Activated naive CD4-positive, alpha-beta T cell treated with anti-CD3 and anti-CD28 coated beads, Interleukin-2, amount 50 U/mL, for 72 hours (primary cell): ENCODE measurements at places on chromosomes 13 and 19. TPM values are rescaled to one million over a fixed set of nuclear protein-coding genes. Genes with fewer than 3 reads are reported as not detected.

The LMTK3 gene
- total RNA-seq, result 2.9 TPM

The CYP4F8 gene
- not detected for total RNA-seq

The CCNA1 gene
- total RNA-seq, result 0.70 TPM

The LYPD3 gene
- total RNA-seq, result 7.1 TPM

The PABPC3 gene
- total RNA-seq, result 0.20 TPM

The ANKLE1 gene
- 8.4 TPM for total RNA-seq

DNA sequence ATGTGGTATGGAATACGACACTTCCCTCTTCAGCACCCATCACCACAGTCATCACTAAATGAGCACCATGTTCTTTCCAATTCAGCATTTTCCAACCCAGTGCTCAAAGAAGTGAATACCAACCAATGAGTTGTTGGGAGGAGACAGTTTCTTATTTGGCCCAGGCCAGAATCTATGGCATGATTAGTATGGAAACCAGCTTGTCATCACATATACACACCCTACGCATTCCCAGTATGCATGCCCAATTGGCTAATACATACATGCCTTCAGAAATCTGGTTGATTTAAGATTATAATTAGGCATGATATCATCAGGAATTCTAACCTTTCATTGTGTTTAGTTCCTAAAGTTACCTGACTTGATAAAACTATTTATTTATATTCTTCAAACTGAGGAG, 430.0 kb downstream of the DIAPH3 start:
- DNase-seq, result no peak

DNA sequence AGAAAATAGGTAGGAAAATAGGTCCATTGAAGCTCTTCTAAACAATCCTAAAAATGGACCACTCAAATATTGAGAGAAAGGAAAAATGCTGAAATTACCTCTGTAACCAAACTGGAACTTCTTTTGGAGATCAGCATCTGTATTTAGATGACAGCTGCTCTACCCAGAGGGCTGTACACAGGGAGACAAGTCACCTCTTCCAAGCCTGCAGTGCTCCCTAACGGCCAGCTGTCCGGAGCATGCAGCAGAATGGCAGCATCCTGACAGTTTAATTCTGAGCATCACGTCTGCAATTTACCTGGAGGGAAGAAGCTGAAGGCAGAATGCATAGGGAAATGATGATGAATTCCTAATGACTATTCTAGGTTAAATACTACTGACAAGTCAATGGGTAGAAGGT, 62.8 kb upstream of the DIAPH3 start:
- DNase-seq, result no peak

DNA sequence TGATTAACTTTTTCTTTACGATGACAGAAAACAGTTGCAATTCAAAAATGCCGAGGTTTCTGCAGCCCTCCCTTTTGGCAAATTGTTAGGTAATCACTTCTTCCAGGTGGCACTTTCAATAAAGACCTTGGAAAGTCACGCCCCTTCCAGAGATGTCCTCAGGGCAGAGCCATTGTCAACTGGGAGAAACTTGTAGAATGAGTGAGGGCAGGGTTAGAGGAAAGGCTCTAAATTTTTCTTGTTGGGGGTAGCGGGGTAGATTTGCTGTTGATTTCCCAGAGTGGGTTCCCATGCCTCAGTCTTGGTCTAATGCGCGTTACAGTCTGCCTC, 421.1 kb downstream of the FGF9 start:
- no peak for DNase-seq

DNA sequence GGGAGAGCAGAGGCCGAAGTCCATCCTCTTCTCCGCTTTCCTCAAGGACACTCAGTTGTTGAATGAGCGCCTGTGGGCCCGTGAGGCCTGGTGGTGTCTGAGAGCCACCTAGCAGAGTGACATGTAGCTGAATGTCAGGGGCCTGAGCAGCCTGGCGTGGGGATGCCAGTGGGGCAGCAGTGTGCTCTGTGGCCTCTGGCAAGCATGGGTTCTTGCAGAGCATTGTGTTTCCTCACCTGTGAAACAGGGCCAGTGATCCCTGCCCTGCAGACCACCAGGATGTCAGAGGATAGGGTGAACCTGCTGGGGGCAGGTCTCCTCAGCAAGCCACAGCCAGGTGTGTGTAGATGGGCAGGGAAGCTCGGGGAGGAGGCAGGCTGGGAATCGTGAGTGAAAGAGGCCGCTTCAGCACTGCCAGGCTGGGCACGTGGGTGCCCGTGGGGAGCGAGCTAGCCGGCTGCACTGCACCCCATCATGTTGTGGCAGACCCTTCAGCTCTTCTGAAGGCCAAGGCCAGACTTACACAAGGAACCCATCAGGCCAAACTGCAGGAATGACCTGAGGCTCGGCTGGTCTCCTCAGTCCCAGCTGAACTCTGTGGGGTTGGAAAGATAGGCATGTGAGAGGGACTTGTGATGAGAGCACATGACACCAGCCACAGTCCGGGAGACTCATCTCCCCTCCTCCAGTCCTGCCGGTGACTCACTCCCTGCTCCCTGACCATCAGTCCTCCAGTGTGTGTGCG, 5.0 kb downstream of the PPP1R37 start:
- DNase-seq, result no peak

DNA sequence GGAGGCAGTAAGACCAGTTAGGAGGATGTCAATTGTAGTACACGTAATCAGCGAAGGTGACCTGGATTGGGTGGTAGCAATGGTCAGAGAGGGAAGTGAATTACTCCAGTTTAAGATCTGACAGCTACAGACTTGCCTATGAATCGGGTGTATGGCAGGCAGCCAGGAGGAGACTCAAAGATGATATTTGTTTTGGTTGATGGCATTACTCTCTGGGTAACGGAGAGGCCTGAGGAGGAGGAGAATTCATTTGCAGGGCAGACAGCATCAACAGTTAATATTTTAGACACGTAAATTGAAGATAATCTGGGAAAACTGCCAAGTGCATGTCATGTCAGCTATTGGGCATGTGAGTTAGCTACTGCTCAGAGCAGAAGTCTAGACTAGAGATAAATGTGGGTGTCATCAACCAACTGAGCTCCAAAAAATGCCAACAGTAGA, 109.2 kb downstream of the SGCG start:
- no peak for DNase-seq

- DNase-seq, result no peak
These were observed 493 bp downstream of the YIPF2 start for GRCh38 chr19:10927730-10928562.
